ENCODE measurements at places on chromosomes 6 and 20.

DNA sequence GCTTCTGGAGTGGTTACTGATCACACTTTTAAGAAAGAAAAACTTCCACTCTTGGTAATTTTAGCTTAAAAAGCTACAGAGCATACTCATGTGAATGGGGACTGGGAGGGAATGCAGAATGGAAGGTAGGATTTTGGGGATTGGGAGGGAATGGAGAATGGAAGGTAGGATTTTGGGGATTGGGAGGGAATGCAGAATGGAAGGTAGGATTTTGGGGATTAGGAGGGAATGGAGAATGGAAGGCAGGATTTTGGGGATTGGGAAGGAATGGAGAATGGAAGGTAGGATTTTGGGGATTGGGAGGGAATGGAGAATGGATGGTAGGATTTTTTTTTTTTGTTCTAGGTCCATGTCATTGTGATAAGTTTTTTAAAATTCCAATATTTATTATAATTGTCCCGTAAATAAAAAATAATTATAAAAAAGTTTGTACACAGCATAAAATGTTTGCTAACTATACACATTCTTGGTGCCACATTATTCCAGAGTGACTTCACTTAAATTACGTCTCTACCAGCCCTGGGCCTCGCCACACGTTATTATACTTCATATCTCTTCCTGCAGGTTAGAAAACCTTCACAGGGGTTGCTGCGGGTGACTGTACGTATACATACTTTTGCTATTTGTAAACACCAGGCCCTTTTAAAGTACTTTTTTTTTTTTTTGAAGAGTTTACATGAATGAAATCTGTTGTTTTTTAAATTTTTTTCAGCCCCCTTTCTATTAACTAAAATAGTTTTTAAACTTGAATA lies 127.3 kb downstream of the TIAM2 start:
- no peak for DNase-seq
- no peaks in the 10 kb centered on the region for H3K27me3 ChIP-seq
- H3K27ac ChIP-seq: no peak overlapping the region
- no peak overlapping the region for H3K4me3 ChIP-seq
- no peaks in the 10 kb centered on the region for H3K4me1 ChIP-seq

- peak; percentile 5 for DNase-seq
- no peaks in the 10 kb centered on the region for H3K4me1 ChIP-seq
- no peak overlapping the region for H3K27ac ChIP-seq
- peaks cover 25% of the 10 kb centered on the region for H3K27me3 ChIP-seq
- H3K4me3 ChIP-seq: no peak overlapping the region
- peaks cover 2% of the 10 kb centered on the region for H3K36me3 ChIP-seq
These were observed 127.4 kb downstream of the CD24 start for GRCh38 chr6:106847116-106847515.

- peaks cover 22% of the 10 kb centered on the region for H3K36me3 ChIP-seq
- peaks cover 32% of the 10 kb centered on the region for H3K4me1 ChIP-seq
- peak overlapping the region; percentile 90 for H3K27ac ChIP-seq
- peak overlapping the region; percentile 88 for H3K4me3 ChIP-seq
These were observed 297.9 kb downstream of the UTRN start for GRCh38 chr6:144582939-144583613.

- no peaks in the 10 kb centered on the region for H3K36me3 ChIP-seq
- no peak overlapping the region for H3K4me3 ChIP-seq
- DNase-seq: no peak
- H3K27me3 ChIP-seq: no peaks in the 10 kb centered on the region
- H3K4me1 ChIP-seq: no peaks in the 10 kb centered on the region
These were observed 354.1 kb upstream of the CDH4 start for GRCh38 chr20:60897976-60898375.

- no peak overlapping the region for H3K4me3 ChIP-seq
- no peak overlapping the region for H3K27ac ChIP-seq
- peaks cover 31% of the 10 kb centered on the region for H3K27me3 ChIP-seq
- DNase-seq: no peak
These were observed 104.8 kb upstream of the KCNG1 start for GRCh38 chr20:51127713-51128112.

DNA sequence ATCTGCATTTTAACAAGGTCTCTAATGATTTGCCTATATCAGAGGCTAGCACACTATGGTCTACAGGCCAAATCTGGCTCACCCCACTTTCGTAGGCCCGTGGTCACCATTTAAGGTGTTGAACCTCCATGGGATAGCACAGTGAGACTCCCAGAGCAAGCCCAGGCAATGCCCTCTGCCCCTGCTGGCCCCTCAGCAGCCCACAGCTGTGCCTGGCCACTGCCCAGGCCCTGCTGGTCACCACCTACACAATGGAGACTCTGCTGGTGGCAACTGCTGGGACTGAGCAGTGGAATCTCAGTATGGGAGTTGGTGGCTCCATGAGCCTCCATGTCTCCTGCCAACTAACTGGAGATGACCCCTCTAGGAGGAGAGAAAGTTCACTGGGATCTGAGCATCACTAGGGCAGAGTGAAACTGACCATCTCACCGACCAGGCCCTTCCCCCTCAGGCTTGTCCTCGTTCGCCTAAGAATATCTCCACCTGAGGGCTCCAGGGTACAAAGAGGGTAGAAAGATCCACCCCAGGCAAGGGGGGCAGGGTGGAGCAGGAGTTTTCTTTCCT lies 2.3 kb downstream of the ANKRD66 start:
- H3K27ac ChIP-seq: no peak overlapping the region
- H3K36me3 ChIP-seq: no peaks in the 10 kb centered on the region
- no peaks in the 10 kb centered on the region for H3K4me1 ChIP-seq
- H3K27me3 ChIP-seq: peaks cover 39% of the 10 kb centered on the region
- no peak for DNase-seq
- no peak overlapping the region for H3K4me3 ChIP-seq

DNA sequence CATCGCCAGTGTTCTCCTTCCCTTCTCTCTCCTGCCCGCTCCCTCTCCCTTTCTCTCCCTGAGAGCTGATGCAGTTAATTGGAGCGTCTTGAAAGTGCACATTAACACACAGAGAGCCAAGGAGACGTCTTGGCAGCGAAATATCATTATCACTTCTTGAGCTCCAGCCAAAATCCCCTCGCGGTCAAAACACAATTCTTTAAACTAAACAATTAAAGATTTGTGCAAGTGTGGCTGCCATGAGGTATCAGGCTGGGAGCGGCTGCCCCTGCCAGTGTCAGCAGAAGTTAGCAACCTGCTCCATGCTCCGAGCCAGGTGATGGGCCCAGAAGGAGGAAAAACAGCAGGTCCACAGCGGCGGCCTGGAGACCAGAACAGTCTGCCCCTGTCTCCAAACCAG lies 100.9 kb upstream of the FOXP4 start:
- peaks cover 25% of the 10 kb centered on the region for H3K4me1 ChIP-seq
- DNase-seq: no peak
- no peak overlapping the region for H3K27ac ChIP-seq
- no peak overlapping the region for H3K4me3 ChIP-seq
- H3K36me3 ChIP-seq: no peaks in the 10 kb centered on the region

DNA sequence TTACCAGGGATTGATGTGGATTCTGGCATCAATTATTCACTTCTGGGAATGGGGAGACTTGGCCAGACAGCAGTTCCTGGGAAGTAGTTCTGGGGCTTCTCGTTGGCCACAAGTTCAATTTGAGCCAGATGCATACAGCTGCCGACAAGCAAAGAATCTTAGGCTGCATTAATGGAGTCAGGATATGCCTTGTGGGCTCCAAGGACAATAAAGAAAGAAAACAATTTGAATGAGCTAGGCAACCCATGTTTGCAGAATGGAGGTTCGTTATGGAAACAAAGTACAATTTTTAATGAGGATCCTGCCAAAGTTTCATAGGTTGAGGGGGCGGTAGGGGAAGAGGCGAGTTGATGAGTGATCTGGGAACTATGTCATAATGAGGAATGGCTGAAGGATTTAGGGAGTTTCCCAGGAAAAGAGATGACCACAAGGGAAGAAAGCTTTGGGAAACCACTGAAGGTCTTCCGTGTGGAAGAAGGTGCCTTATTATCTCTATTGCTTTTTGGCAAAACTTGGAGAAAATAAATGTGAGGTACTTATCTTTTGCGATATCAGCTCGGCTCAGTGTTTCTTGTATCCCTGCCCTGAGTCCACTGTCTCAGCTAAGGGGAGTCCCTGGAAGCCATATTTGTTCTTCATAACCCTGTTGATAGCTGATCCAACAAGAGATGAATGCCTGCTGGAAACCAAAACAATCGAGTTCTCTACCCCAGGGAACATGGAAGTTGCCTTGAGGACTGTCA lies 181.0 kb upstream of the ZNF217 start:
- H3K4me3 ChIP-seq: no peak overlapping the region
- no peak overlapping the region for H3K27ac ChIP-seq
- H3K4me1 ChIP-seq: no peaks in the 10 kb centered on the region
- H3K36me3 ChIP-seq: no peaks in the 10 kb centered on the region
- H3K27me3 ChIP-seq: no peaks in the 10 kb centered on the region
- no peak for DNase-seq

DNA sequence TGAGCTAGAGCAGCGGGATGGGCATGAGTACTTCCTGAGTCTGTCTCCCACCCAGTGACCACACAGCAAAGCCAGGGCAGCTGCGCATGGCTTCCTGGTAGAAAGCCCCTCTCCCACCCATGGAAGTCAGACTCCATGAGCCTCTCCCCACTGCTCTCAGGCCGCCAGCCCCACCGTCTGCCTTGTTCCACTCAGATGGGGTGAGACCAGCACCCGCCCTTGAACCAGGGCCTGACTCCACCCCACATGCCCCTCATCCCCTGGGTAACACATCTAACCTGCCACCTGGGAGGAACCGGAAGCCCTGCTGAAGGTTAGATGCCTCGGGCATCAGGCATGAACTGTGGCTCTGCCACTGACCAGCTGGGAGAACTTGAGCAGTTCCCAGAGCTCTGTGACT lies 227.8 kb downstream of the NRN1 start:
- H3K4me3 ChIP-seq: no peak overlapping the region
- no peak for DNase-seq
- H3K27me3 ChIP-seq: no peaks in the 10 kb centered on the region
- H3K27ac ChIP-seq: no peak overlapping the region

DNA sequence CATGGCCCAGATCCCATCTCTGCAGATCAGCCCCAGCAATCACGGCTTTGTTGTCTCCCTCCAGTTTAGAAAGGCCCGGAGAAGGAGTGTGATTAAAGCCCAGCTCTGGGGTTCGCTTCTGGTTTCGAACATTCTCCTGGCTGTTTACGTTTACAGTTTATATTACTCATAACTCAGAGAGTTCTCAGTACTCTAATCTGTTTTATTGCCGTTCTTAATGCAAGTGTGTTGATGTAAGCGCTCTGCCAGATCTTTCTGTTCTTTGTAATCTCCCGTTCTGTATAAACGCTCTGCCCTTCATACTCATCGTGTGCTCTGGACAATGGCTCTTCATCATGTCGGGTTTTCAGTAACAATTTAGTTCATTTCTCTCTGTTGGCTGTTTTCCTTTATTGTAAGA lies 118.0 kb upstream of the PRND start:
- peaks cover 5% of the 10 kb centered on the region for H3K4me1 ChIP-seq
- no peak overlapping the region for H3K27ac ChIP-seq
- peaks cover 90% of the 10 kb centered on the region for H3K27me3 ChIP-seq
- no peak for DNase-seq
- peaks cover 2% of the 10 kb centered on the region for H3K36me3 ChIP-seq

DNA sequence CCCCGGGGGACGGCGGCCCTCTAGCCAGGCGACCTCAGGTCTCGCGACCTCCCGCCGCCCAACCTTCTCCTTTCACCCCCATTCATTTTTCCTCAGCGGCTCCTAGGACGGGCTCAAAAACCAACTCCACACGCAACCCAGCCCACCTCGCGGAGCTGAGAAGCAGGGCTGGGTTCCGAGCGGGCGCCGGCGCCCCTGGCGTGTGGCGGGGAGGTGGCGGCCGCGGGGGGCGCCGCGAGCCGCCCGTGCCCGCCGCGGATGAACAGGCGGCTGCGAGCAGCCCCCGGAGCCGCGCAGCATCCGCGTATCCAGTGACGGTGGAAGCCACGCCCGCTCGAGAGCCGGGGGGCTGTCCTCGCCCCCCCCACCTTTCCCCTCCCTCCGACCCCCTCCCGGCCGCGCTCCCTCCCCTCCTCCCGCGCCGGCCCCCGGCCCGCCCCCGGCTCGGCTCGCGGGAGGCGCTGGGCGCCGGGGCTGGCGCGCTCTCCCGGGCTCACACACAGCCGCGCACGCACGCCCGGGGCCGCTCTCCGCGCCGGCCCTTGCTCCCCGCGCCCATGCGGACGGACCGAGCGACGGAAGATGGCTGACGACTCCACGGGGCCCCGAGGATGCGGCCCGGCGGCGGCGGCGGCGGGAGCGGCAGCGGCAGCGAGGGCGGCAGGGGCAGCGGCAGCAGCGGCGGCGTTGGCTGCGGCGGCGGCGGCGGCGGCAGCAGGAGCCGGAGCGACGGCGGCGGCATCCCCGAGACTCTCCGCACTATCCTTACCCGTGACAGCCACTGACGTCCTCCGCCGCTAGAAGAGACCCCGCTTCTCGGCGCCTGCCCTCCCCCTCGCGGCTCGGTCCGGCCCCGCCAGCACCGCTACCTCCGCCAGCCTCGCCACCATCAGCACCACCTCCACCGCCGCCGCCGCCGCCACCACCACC lies at the start of gene SOBP:
Gene SOBP (plus strand): TSS at position 482 of the 930 bp plus-strand sequence. CDS start 500 bp downstream, outside the sequence.
- H3K27me3 ChIP-seq: peaks cover 44% of the 10 kb centered on the region
- peaks cover 4% of the 10 kb centered on the region for H3K36me3 ChIP-seq
- DNase-seq: no peak
- H3K27ac ChIP-seq: peak within 1 kb of the TSS; percentile 77

GRCh38 chr6:137217801-137218472 lies 1.2 kb downstream of the IFNGR1 start:
- H3K27ac ChIP-seq: peak overlapping the region; percentile 96
- DNase-seq: no peak
- peak overlapping the region; percentile 98 for H3K4me3 ChIP-seq
- H3K36me3 ChIP-seq: peaks cover 13% of the 10 kb centered on the region

GRCh38 chr6:64259372-64259771 lies 623.8 kb downstream of the PHF3 start:
- no peak overlapping the region for H3K27ac ChIP-seq
- no peaks in the 10 kb centered on the region for H3K4me1 ChIP-seq
- no peaks in the 10 kb centered on the region for H3K36me3 ChIP-seq
